ENCODE measurements at places on chromosomes 7 and 10.

DNA sequence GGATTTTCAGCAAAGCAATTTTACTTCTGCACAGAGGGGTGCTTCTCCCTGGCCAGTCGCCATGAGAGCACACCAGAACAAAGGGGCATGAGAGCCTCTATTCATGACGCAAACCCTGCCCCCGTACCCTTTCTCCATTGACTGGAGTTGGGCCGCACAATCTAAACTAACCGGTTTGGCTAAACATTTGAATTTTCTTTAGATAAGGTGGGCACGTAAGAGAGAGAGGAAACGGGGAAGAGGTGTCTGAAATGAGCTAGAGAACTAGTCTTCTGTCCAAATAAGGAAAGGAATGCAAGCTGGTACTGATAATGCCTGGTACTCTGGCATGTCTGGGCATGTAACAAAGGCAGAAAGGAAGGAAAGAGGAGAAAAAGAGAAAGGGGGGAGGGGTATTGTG is 13.2 kb upstream of the SCIN start:
- no peak for DNase-seq

DNA sequence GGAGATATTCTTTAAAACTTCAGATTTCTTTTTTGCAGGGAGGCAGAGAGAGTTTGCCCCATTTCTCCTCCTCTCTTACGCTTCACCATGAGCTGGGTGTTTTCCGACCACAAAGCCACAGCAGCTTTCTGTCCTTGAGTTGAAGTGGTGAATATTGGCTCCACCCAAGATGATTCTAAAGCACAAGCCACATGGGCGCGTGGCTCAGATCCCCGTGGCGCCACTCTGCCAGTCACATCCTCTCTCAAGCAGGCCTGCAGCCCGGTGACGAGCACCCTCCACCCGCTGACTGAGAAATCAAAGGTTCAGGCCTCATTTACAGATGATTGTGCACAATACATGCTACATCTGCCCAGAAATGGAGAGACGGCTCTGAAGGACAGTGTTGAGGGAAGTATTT is 27.6 kb upstream of the RNF32 start:
- DNase-seq = no peak

DNA sequence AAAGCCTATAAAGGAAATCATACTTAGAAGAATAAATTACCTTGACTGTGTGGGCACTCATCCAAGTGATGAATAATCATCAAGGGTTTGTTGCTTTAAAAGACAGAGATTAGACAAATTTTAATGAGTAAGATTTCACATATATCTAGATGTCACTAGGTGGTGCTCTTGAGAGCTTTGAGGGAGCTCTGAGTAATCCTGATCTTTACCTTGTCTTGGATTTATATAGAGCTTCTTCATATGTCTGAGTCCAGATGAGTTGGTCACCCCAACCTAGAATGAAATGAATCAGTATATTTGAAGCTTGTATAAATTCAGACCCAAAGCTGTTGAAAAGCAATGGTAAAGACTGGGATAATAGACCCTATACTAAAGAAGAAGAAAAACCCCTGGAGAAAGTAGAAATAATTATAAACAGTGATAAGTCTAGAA is 3.7 kb downstream of the AGR2 start:
- peak; percentile 46 for DNase-seq

DNA sequence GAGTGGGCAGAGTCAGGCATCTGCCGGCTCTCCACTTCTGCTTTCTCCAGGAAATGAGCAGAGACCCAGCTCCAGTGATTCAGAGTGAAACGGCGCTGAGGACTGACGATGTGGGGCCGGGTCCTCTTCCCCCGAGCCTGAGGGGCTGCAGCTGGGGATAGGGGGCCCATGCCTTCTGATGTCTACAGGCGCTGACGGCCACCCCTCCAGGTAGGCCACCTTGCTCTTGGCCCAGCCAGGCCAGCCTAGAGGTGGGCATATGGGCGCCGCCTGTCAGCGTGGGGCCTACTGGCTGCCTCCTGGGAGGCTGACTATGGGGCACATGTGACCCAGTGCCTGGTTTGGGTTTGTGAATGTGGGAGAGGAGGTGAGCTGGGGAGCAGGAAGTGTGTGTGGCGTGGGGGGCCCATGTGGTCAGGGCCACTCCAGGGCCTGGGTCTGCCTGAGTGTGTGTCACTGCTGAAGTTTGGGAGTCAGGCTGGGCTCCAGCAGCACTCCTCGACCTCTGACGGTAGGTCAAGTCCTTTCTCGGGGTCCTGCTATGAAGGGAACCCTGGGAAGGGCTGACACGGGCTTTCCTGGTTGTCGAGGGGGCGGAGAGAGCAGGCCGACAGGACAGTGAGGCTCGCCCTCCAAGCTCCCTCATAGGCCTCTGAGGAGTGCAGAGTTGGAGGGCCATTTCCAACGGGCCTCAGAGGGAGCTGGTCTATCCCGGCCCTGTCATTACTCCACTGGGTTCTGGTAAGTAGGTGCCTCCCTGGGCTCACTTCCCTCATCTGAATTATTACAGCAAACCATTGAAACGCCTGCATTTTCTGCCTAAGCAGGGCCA is at the start of gene WDFY4:
WDFY4 (plus strand) TSS at position 82 of the 832 bp plus-strand sequence. CDS start 24,860 bp downstream, outside the sequence.
- no peak for DNase-seq

DNA sequence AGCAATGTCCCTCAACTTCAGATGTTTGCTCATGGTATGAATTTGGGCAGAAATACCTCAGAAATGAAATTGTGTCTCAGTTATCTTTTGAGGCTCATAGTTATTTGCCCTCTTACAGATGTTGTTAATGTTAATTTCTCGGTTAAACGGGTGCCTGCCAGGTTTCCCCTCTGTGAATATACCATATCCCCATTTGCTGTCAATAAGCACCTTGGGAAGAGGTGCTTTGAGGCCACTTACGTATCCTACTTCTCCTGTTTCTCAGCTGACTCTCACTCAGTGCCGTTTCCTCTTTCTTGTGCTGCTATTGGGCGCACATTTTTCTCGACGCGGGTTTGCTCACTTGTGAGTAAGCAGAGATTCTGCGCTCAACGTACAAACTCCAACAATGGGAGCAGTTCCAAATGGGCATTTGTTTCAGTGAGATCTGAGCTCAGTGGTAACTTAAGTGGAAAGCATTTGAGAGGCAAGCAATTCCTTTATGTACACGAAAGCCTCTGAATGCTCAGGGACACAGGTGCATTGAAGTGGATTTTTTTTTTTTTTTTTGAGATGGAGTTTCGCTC is 34.8 kb upstream of the JAKMIP3 start:
- no peak for DNase-seq

- DNase-seq = no peak
These were observed 273.6 kb downstream of the SDHAF3 start for GRCh38 chr7:97390915-97391593.

GRCh38 chr10:1310271-1310789 is 254.1 kb downstream of the WDR37 start:
- no peak for DNase-seq

- DNase-seq = no peak
These were observed 695.1 kb downstream of the GRID1 start for GRCh38 chr10:85671530-85671929.

DNA sequence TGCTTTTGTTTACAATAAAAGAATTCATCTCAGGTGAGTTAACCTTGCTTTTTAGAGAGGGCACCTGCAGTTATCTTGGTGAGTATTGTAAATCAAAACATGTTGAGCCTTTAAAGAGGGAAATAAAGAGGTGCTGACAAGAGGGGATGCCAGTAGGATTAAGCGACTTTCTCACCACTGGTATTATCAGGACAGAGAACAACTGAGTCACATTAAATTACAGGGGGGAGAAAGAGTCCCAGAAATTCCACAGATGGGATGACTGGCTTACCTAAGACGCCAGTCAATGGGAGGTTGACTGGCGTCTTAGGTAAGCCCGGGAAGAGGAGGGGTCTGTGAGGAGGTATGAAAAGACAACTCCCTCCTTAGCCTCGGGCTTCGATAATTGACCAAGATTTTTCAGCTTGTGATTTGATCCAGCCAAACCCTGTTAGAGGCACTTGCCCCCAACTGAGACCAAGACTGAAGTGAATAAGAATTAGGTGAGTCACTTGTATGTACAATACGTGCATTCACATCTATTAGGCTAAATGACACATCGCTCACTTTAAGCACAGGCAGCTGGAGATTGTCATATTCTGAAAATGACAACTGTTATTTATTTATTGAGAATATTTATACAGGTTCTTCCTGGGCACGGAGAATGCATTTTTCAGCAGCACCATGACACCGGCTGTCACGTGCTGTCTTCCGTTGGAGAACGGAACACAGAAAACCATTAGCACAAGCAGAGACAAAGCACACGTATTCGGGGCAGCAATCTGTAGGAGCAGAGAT is 117.6 kb downstream of the SEM1 start:
- no peak for DNase-seq

DNA sequence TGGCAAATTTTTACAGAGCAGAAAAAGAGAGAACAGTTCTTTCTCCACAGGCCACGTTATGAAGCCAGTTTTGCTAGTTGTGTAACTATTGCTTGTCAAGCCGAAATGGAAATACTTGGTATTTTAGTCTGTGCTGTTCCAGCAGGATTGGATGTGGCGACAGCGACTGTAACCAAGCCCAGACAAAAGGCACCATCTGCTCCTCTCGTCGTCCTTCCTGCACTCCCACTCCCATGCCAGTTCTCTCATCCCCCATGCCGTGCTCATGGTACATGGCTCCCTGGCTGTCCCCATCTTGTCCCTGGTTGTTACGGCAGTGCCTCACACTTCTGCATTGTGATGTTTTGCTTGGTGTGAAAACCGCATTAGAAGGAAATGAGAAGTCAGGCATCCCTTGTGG is 185.7 kb upstream of the FZD8 start:
- peak; percentile 38 for DNase-seq

- no peak for DNase-seq
These were observed 540.2 kb downstream of the NXPH1 start for GRCh38 chr7:8973601-8974000.

DNA sequence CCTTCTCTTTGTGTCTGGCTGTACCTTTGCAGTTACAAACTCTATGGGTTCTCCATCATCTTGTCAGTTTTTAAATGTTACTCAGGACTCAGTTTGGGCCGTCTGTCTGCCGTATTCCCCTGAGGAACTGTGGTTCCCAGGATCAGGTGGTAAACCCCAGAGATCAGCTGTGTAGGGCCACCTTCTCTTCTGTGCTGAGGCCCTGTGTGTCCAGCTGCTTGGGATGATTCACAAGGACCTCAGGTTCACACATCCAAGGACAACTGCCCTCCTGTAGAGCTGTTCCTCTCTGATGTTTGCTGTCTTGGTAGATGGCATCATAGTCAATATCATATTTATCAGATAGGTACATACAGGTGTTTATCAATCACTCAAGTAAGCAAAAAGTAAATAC is 24.5 kb downstream of the CUL1 start:
- no peak for DNase-seq

DNA sequence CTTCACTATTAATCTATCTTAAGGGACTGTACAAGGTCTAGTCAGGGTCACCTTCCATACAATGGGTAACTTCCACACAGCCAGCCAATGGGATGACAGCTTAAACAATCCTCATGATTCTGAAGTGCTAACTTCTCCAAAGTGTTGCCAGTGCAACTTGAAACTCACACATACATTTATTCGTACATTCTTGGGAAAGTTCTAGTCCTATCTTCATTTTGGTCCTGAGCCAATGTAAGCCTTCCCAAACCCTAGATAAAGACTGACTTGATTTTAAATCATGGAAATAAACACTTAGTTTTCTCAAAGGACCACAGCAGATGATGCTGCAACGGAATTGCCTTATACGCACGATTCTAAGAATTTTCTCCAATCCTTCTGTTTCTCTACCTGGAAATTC is 117.5 kb upstream of the COL1A2 start:
- no peak for DNase-seq

- DNase-seq = no peak
These were observed 30.6 kb downstream of the DRGX start for GRCh38 chr10:49365275-49365674.

- no peak for DNase-seq
These were observed 332.1 kb downstream of the PHTF2 start for GRCh38 chr7:78130446-78131215.

GRCh38 chr7:74084722-74085578 is 1.3 kb downstream of the LIMK1 start:
- DNase-seq = no peak

GRCh38 chr7:1087952-1088920 is at the start of gene GPER1:
TSS of gene GPER1 (plus strand) at chr7:1088113. CDS start at chr7:1091729, 3,616 bp downstream.
- DNase-seq = no peak

- DNase-seq = no peak
These were observed 168.0 kb upstream of the PHYHIPL start for GRCh38 chr10:59008452-59008851.

GRCh38 chr7:158500651-158501052 is 87.0 kb downstream of the PTPRN2 start:
- DNase-seq = no peak

DNA sequence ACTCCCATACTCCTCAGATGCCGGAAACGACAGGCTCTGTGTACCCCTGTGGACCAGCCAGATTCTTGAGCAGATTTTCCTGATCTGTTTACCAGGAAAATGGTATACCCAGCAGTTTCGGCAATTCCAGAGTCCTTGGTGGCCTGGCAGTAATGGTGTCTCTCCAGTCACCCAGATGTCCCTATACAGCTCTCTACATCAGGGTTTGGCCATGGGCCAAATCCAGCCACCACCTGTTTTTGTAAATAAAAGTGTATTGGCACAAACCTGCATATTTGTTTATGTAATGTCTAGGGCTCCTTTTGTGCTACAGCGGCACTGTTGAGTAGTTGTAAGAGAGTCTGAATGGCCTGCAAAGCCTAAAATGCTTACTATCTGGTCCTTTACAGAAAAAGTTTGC is 491.3 kb downstream of the RPS24 start:
- no peak for DNase-seq

DNA sequence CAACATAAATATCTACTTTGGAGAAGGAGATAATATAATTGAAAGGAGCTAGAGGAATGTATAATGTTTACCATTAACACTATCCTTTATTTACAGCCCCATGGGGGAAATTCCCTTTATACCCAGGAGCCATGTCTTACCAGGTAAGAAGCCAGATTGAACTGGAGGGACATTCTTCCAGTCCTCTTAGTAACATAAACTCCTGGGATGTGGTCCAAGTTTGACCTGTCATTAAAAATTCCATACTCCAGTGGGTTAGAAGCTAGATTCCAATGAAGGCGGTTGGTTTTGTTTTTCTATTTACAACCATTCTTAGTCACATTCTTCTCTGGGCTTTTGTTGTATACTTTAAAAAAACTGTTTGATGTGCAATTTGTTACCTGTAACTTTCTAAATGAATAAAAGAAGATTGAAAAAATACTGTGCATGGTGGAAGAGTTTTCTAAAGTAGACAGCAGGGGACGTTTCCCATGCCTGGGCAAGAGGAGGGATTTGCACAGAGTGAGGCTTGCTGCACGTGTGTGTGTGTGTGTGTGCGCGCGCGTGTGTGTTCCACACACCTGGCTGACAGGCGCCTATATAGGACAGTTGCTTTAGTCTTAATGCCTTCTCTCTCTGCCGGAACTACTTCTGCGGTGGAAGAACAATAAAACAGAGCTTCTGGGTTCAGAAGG is 2.0 kb downstream of the PLCE1 start:
- DNase-seq = no peak

Data from NCI-H1694 (cell line).